ENCODE measurements at places on chromosomes 6 and 20. TPM values are rescaled to one million over a fixed set of nuclear protein-coding genes. Genes with fewer than 3 reads are reported as not detected.

Gene BNIP5
- polyA plus RNA-seq: not detected

Gene PI3
- not detected for polyA plus RNA-seq

Gene YWHAB
- polyA plus RNA-seq: 321 TPM

Gene FRK
- polyA plus RNA-seq: 0.21 TPM

Gene FBXL4
- polyA plus RNA-seq: 18.1 TPM

Gene TINAG
- not detected for polyA plus RNA-seq

Gene NOTCH4
- polyA plus RNA-seq: 0.42 TPM

Gene PNPLA1
- polyA plus RNA-seq: 0.02 TPM

Gene NRN1
- 0.12 TPM for polyA plus RNA-seq

Gene VNN1
- polyA plus RNA-seq: not detected

Gene ARMH2
- polyA plus RNA-seq: not detected

Gene SLC17A1
- polyA plus RNA-seq: not detected

Gene CGA
- 0.18 TPM for polyA plus RNA-seq

Gene NKAIN2
- polyA plus RNA-seq: not detected

Gene HRH3
- polyA plus RNA-seq: not detected

Gene TNNC2
- 1.4 TPM for polyA plus RNA-seq

Gene SAMD3
- 3.9 TPM for polyA plus RNA-seq

Gene FLRT3
- 10.8 TPM for polyA plus RNA-seq

Gene E2F3
- polyA plus RNA-seq: 14.8 TPM

Gene IFNGR1
- polyA plus RNA-seq: 37.8 TPM

Gene ABHD16B
- not detected for polyA plus RNA-seq

Gene MRPS18A
- polyA plus RNA-seq: 31.8 TPM

Gene SSTR4
- not detected for polyA plus RNA-seq

Gene LY6G6F
- polyA plus RNA-seq: not detected

Gene BEND3
- 2.1 TPM for polyA plus RNA-seq

Gene MKKS
- polyA plus RNA-seq: 13.1 TPM

Gene ELOVL5
- polyA plus RNA-seq: 96.7 TPM

Gene COQ3
- polyA plus RNA-seq: 13.3 TPM

Gene NKX2-4
- polyA plus RNA-seq: not detected

Gene PTCRA
- not detected for polyA plus RNA-seq

Gene PRDM1
- polyA plus RNA-seq: 2.8 TPM

Gene ALDH5A1
- 0.11 TPM for polyA plus RNA-seq

Gene TMEM244
- not detected for polyA plus RNA-seq

Gene GABRR1
- polyA plus RNA-seq: not detected

Gene MRPS10
- polyA plus RNA-seq: 74.1 TPM

Gene PTPRT
- not detected for polyA plus RNA-seq

Gene KCNS1
- polyA plus RNA-seq: 0.24 TPM

Gene HLA-DMB
- 0.28 TPM for polyA plus RNA-seq

Gene SCGN
- polyA plus RNA-seq: not detected

Gene SNRPB
- 159 TPM for polyA plus RNA-seq

Gene GNL1
- polyA plus RNA-seq: 33.4 TPM

Gene HSPA12B
- polyA plus RNA-seq: 0.02 TPM

Data from fibroblast of lung (primary cell).